Pons (tissue), 1 donor: ENCODE measurements at places on chromosomes 4 and X.

- DNase-seq = no peak
Measured at GRCh38 chrX:132958091-132958703, at the start of gene HS6ST2. TSS of gene HS6ST2 (minus strand) at chrX:132958629.

DNA sequence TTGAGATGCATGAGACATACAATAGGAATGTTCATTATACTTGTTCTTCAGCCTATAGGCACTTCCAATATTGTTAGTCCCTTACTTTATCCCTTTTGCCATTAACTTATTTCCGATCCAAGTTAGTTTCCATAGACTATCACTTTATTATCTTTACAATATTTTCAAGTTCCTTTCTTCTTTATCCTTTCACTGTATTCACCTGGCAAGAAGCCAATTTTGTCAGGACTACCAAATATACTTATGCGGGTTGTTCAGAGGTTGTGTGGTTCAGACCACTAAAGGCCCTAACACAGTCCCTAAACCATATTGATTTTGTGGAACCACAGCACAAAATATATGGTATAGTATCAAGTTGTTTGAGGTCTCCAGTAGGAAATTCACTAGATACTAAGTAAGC is 245.0 kb upstream of the HTR2C start:
- no peak for DNase-seq

- peak; percentile 50 for DNase-seq
Measured at GRCh38 chrX:13081395-13082205, 37.2 kb upstream of the FAM9C start.

GRCh38 chr4:187827631-187828030 is 167.9 kb upstream of the ZFP42 start:
- DNase-seq = no peak

GRCh38 chr4:86947501-86948120 is 12.8 kb downstream of the AFF1 start:
- DNase-seq = no peak

DNA sequence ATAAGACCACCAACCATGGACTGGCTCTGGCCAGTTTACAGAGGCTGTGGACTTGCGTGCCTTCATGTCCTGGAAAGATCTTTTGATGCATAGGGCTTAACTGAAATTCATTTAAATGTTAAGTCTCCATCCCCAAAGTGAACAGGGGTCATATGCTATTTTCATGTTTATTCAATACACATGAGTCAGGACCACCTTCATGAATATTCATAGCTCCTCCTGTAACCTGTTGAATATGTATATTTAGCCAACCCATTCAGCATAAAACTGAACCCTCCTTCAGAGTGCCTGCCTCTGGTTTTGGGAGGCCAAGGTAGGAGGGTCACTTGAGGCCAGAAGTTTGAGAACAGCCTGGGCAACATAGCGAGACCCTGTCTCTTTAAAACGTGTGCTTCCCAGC is 7.1 kb downstream of the CTPS2 start:
- DNase-seq = no peak

GRCh38 chrX:22159071-22159470 is 113.6 kb upstream of the CBLL2 start:
- no peak for DNase-seq

- no peak for DNase-seq
Measured at GRCh38 chrX:71565474-71566041, 12.7 kb upstream of the GCNA start.

- no peak for DNase-seq
Measured at GRCh38 chrX:139126493-139126892, 404.0 kb upstream of the F9 start.

GRCh38 chr4:11133868-11134267 is 294.8 kb downstream of the HS3ST1 start:
- DNase-seq = no peak

- DNase-seq = no peak
Measured at GRCh38 chrX:142998447-142999198, 27.1 kb upstream of the SPANXN4 start.

DNA sequence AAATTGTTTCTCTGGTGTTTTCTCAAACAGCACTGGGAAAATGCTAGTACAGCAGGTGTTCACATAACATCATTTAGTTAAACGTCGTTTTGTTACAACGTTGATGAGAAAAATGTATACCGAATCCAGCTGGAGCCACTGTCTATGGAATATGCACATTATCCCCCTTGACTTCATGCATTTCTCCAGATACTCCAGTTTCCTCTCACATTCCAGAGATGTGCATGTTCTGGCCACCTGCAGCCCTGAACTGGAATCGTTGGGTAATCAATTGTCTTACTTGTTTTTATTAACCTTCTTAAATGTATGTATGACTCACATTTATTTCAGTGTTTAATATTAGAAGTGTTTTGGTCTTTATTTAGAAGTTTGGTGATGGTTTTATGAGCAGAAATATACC is 18.4 kb upstream of the ODAM start:
- no peak for DNase-seq

- DNase-seq = no peak
Measured at GRCh38 chr4:180717451-180718033, 1525.7 kb upstream of the TENM3 start.

GRCh38 chr4:120865985-120866384 is 56.5 kb downstream of the PRDM5 start:
- DNase-seq = no peak

- peak; percentile 33 for DNase-seq
Measured at GRCh38 chrX:154840856-154841255, 6.4 kb upstream of the SMIM9 start.

- DNase-seq = no peak
Measured at GRCh38 chr4:5843573-5844530, 49.0 kb downstream of the CRMP1 start.
